Stimulated activated CD8-positive, alpha-beta memory T cell treated with anti-CD3 and anti-CD28 coated beads, Interleukin-7, amount 100 ng/mL, for 48 hours (primary cell): ENCODE measurements at places on chromosomes 6 and 20.

- DNase-seq: no peak
Observed at GRCh38 chr6:28525496-28526039, at the start of gene GPX5. Gene GPX5 (plus strand): TSS chr6:28525881. CDS start chr6:28526014, 133 bp downstream.

- no peak for DNase-seq
Observed at GRCh38 chr6:35294308-35294945, 3.2 kb upstream of the DEF6 start.

GRCh38 chr6:159957071-159957673, 11.7 kb upstream of the IGF2R start:
- DNase-seq: no peak

DNA sequence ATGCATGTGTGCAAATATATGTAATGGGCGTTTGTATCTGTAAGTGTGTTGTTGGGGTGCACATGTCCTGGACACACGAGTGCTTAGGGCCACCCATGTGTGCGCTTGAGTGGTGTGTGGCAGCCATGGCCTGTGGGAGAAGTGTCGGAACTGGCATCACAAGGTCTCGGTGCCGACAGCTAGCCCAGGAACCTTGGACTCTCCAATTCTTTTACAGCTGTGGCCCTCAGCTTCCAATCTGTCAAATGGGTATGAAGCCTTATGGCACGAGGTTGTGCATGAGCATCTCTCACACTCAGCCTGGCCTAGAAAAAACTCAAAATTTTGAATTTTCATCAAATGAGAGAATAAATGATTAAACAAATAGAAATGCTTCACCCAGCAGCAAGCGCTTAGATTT, 42.0 kb downstream of the SPDEF start:
- no peak for DNase-seq

- DNase-seq: no peak
Observed at GRCh38 chr6:93859971-93860370, 440.6 kb upstream of the EPHA7 start.

- peak; percentile 67 for DNase-seq
Observed at GRCh38 chr20:57432862-57433491, 41.8 kb downstream of the RBM38 start.

GRCh38 chr6:75504465-75505222, 11.0 kb upstream of the FILIP1 start:
- DNase-seq: no peak

GRCh38 chr20:62671765-62672164, 29.5 kb downstream of the SLCO4A1 start:
- no peak for DNase-seq

- DNase-seq: no peak
Observed at GRCh38 chr6:51273228-51273961, 454.7 kb downstream of the TFAP2B start.

DNA sequence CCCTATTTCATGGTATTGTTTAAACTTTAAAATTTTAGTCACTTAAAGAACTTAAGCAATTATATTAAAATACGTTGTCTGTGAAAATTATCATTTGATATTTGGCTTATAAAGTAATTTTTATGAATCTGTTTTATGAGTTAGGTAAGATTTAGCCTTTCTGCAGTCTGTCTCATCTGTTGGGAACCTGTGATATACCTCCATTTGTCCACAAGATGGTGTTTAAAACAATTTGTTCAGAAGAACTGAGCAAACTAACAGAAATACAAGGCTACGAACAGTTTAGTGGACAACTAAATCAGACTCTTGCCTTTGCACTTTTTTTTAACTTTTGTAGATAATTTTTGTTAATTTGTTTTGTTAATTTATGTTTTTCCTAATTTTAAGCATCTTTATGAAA, 92.4 kb downstream of the COL9A1 start:
- no peak for DNase-seq

- DNase-seq: no peak
Observed at GRCh38 chr20:3483784-3484183, 13.0 kb downstream of the ATRN start.

DNA sequence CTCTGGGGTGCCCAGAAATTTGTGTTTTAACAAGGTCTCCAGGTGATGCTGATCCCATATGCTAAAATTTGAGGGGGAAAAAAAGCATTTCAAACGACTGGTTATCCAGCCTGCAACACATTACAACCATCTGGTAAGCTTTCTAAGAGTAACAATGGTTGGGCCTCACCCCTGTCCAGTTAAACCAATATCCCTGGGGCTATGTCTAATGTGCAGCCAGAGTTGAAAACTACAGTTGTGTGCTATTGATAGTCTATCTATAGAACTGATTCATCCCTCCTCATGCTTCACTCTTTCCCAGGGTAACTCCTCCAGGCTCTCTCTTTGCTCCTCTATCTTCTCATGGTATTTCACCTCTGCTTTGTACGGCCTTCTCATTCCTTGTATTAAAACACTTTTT, 458.3 kb downstream of the MMUT start:
- no peak for DNase-seq

DNA sequence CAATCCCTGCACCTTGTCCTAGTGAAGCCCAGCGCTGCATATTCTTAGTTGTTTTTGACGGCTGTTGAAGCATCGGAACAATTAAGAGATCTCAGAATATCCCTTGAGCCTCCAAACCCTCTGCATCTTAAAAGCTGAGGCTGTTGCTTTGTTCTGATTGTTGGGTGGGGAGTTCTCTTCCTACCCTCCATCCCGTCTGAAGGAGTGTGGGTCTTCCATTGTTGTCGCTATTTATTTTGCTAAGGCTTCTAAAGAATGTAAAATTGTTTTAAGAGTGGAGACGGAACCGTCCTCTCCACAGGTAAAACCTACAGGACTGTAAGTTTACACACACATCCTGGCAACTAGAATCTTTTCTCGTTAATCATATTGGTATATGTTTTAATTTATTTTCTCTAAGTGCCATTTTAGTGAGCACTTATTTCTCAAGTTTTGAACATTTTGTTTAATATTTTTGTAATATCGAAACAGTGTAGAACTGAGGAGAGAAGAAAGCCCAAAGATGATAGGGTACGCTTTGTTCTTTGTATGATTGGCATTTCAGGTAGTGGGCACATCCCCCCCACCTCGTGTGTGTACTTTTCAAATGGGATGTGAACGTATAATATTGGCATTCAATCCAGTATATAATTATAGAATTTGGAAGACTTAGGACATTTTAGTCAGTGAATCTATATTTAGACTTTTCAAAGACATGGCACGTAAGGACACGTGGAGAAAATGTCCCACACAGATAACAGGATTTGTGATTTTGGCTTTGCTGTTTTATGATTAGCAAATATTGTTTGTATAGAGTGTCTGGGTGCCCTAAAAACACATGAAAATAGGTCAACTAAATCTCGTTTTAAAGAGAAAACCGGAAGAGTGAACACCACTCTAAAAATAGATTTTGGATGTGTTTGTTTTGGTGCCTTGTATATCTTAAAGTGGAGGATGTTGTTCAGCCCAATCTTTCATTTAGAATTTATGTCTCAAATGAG, 1.3 kb downstream of the RNF146 start:
- no peak for DNase-seq

- no peak for DNase-seq
Observed at GRCh38 chr6:109053336-109053735, 41.3 kb downstream of the SESN1 start.

- DNase-seq: peak; percentile 75
Observed at GRCh38 chr20:297098-297924, at the start of gene ZCCHC3. Gene ZCCHC3 (plus strand): TSS chr20:297570. CDS start chr20:297587, 17 bp downstream.

DNA sequence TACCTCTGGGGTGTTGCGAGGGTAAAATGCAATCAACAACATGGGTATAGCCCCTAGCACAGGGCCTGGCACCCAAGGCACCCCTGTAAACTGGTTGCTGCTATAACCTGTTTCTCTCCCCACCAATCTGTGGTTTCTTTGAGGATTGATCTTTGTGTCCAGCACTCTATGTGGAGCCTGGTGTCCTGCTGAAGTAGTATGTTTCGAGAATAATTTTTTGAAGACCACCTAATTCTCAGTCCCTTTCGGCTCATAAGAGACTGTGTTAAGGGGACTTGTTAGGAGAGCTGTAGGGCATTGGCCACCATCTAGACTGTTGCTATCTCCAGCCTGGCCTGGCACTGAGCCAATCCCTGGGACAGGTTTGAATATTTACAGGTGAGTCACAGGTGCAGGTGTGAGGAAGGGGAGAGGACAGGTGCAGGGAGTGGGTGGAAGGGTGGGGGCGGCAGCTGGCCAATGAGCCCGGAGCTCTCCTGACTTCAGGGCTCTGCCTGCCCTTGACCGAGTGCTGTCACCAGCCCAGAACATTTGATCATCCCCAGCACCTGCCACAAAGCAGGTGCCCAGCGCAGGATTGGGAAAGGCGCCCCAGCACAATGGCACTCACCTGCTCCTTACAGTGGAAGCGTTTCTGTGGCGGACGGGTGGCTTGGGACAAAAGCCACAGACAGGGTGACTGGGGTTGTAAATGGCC, 8.1 kb upstream of the C20orf144 start:
- DNase-seq: no peak

- DNase-seq: no peak
Observed at GRCh38 chr6:80468398-80468797, 361.9 kb downstream of the BCKDHB start.
